ENCODE measurements at places on chromosomes 1 and 21. TPM values are rescaled to one million over a fixed set of nuclear protein-coding genes. Genes with fewer than 3 reads are reported as not detected.

- H3K27ac ChIP-seq, result no peak overlapping the region
- H3K4me3 ChIP-seq, result no peak overlapping the region
- H3K36me3 ChIP-seq, result no peaks in the 10 kb centered on the region
- H3K27me3 ChIP-seq, result no peaks in the 10 kb centered on the region
- DNase-seq, result no peak
- no peaks in the 10 kb centered on the region for H3K4me1 ChIP-seq
Observed at GRCh38 chr21:45069085-45069484, 5.3 kb upstream of the ADARB1 start.

DNA sequence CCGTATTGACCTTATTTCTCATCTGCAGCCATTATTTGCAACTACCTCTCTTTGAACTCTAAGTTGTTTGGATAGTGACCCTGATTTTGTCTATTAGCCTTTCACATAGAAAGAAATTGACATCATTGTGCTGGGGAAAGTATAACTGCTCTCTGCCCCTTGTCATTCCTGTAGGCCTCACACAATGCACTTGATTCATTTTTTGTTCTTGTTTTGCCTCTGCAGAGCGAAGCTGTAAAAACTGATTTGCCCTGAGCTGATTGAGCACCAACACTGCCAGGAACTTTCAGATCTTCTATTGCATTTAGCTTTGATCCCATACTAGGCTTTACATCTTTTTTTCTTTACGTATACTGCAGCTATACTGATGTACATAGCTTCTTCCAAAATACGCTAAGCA, 167.2 kb upstream of the PTBP2 start:
- no peak for DNase-seq
- H3K36me3 ChIP-seq, result no peaks in the 10 kb centered on the region
- H3K4me3 ChIP-seq, result no peak overlapping the region
- H3K27ac ChIP-seq, result no peak overlapping the region
- H3K4me1 ChIP-seq, result no peaks in the 10 kb centered on the region

Gene PRDM16
- polyA plus RNA-seq, result not detected

GRCh38 chr1:36693161-36693525, 210.4 kb upstream of the CSF3R start:
- H3K27me3 ChIP-seq, result no peaks in the 10 kb centered on the region
- H3K4me3 ChIP-seq, result no peak overlapping the region
- no peaks in the 10 kb centered on the region for H3K4me1 ChIP-seq
- no peak for DNase-seq

Gene C1orf141
- not detected for polyA plus RNA-seq

DNA sequence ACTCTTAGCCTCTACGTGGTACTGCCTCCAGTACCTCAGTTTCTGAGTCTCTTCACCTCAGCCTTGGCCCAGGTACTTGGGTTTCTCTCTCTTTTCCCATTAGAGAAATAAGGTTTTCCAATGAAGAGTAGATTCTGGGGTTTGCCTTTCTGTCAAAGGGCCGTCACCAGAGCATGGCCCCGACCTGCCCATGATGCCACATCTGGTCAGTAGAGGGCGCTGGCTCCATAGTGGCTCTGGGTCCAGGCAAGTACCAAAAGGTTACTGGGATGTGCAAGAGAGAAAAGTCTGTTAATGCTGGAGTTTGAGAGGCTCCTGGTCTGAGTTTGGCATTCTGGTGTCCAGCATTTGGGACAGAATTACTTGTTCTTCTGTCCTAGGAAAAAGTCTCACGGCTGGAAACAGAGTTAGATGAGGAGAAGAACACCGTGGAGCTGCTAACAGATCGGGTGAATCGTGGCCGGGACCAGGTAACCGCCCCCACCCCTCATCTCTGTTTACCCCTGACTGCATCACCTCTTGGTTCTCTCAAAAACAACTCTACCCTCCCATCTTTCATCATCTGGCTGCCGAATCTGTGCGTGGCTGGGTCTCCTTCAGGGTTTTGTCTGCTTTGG, 5.3 kb upstream of the TUFT1 start:
- H3K27me3 ChIP-seq, result no peaks in the 10 kb centered on the region
- no peak overlapping the region for H3K27ac ChIP-seq
- H3K4me3 ChIP-seq, result no peak overlapping the region
- no peaks in the 10 kb centered on the region for H3K36me3 ChIP-seq
- peak; percentile 62 for DNase-seq

Gene NGF
- not detected for polyA plus RNA-seq

DNA sequence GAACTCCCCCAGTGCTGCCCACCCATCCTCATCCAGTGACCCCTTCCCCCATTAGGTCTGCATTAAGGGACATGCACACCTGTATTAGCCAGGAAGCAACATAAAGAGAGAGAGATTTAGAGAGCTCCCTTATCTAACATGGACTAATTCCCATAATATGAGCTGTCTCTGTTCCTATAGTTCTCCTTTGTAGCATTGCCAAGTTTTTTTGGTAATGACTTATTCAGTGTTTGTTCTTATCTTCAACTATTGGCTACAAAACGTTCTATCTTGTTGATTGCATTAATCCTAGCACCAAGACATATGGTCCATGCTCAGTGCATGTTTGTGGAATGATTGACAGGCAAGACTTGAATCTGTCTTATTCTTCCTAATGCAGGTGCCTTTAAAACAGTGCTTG, 264.0 kb downstream of the ADGRL2 start:
- no peaks in the 10 kb centered on the region for H3K4me1 ChIP-seq
- DNase-seq, result no peak
- no peaks in the 10 kb centered on the region for H3K36me3 ChIP-seq

Gene OVAAL
- polyA plus RNA-seq, result not detected

DNA sequence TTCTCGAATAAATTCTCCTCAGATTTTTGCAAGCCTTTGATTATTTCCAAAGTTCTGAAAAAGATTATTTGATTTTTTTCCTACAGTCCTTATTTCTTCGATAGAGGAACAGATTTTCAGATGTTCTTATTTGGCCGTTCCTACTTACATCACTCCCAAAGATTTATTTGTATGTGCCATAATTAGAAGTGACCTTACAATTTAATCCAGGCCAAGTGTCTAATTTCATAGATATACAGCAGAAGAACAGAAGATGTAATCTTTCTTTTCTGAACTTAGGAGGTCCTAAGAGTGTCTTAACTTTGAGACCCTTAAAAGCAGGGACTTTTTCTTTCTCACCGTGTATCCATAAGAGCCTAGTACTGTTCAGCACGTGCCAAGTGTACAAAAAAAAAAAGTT, 46.3 kb downstream of the MAP10 start:
- no peak overlapping the region for H3K4me3 ChIP-seq
- no peaks in the 10 kb centered on the region for H3K27me3 ChIP-seq
- DNase-seq, result no peak
- no peaks in the 10 kb centered on the region for H3K4me1 ChIP-seq
- no peak overlapping the region for H3K27ac ChIP-seq

DNA sequence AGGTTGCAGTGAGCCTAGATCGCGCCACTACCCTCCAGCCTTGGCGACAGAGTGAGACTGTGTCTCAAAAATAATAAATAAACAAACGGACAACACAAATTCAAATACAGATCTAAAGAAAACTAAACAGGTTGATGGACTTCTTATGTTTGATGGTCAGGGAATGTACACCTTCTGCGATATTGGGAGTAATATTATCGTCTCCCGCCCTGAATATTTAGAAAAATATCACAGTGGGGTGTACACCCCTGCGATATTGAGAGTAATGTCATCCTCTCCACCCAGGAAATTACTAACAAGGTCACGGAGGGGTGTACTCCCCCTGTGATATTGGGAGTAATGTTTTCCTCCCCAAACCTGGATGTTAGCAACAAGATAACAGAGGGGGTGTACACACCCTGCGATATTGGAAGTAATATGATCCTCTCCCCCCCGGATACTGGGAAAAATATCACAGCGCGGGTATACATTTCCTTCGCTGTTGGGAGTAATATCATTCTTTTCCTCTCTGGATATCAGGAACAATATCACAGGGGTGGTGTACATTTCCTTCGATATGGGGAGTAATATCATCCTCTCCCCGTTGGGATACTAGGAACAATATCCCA, 1.4 kb upstream of the CFAP298 start:
- H3K27ac ChIP-seq, result no peak overlapping the region
- H3K4me3 ChIP-seq, result no peak overlapping the region
- H3K4me1 ChIP-seq, result peaks cover 10% of the 10 kb centered on the region
- peaks cover 4% of the 10 kb centered on the region for H3K36me3 ChIP-seq

GRCh38 chr1:42960122-42960390, 1.4 kb upstream of the SLC2A1 start:
- no peaks in the 10 kb centered on the region for H3K27me3 ChIP-seq
- no peak overlapping the region for H3K4me3 ChIP-seq
- no peak overlapping the region for H3K27ac ChIP-seq
- no peak for DNase-seq
- H3K4me1 ChIP-seq, result peaks cover 16% of the 10 kb centered on the region

GRCh38 chr1:205012391-205013140, 30.4 kb upstream of the CNTN2 start:
- no peak overlapping the region for H3K27ac ChIP-seq
- no peaks in the 10 kb centered on the region for H3K36me3 ChIP-seq
- H3K27me3 ChIP-seq, result peaks cover 3% of the 10 kb centered on the region

DNA sequence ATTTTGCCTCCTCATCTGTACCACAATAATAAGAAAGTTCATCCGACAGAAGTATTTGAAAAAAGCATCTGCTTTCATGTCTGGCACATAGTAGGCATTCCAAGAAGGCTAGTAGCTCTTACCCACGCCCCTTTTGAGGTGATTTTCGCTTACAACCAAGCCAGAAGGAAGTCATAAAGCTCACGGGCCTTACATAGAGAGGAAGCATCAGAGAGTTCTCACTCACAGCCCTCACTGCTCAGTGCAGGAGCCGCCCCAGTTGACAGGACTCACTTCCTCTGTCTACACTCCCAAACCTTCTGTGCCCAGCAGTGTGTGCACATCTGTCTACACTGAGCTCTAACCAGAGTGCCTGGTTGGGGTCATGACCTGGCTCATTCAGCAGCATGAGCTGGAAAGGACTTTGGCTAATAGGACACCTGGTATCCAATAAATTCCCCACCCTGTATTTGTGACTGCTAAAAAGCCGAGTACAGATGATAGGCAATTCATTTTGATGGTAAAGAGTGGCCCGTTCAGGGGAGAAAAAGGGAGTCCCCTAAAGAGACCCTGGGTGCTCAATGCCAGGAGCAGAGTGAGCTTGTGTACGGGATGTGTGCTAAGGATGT, 36.8 kb upstream of the DUSP10 start:
- no peak overlapping the region for H3K27ac ChIP-seq
- DNase-seq, result no peak
- no peak overlapping the region for H3K4me3 ChIP-seq

DNA sequence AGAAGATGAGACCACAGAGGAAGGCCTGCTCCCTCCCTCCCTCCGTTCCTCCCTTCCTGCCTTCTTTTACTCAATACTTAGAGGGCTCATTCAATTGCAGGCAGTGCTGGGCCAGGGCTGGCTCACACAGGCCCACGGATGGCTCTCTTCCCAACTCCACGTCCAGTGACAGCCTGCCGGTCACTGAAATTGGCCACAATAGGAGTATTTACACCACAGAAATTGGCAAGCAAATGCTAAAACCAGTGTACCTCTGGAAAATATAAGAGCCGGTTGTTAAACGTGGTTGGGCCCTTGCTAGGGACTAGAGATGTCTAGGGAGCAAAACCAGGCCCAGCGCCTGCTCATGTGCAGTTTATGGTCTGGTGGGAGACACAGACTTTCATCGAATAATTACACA, 72.4 kb upstream of the TMEM51 start:
- no peaks in the 10 kb centered on the region for H3K36me3 ChIP-seq
- no peak overlapping the region for H3K4me3 ChIP-seq
- H3K4me1 ChIP-seq, result no peaks in the 10 kb centered on the region
- no peak overlapping the region for H3K27ac ChIP-seq

DNA sequence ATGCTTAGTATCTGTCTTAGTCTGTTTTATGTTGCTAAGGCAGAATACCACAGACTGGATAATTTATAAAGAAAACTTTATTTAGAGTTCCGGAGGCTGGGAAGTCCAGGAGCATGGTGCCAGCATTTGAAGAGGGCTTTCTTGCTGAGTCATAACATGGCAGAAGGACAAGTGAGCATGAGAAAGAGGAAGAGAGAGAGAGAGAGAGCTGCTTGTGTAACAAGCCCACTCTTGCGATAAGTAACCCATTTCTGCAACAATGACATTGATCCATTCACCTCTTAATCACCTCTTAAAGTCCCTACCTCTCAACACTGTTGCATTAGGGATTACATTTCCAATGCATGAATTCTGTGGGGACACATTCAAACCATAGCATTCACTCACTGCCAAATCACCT, 11.7 kb upstream of the MYOCOS start:
- no peaks in the 10 kb centered on the region for H3K36me3 ChIP-seq
- H3K27ac ChIP-seq, result no peak overlapping the region
- H3K4me3 ChIP-seq, result no peak overlapping the region
- no peaks in the 10 kb centered on the region for H3K4me1 ChIP-seq

Gene DEPDC1
- 3.9 TPM for polyA plus RNA-seq

DNA sequence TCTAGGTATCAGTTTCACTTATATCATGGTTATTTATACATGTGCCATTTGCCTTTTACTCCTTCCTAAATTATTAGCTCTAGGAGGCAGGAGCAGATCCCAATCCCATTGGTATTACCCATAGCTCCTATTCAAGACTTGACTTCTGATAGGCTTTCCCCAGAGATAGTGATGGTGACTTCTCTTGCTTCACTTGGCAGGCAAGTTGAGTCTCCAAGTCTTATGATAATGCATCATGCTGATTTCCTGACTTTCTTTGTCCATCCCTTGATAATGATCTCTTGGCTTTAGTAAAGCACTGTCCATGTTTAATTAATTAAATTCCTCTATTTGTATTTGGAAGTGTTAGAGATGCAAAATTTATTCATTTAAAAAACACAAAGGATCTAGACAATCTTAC, 253.5 kb upstream of the ADAMTS5 start:
- no peaks in the 10 kb centered on the region for H3K27me3 ChIP-seq
- no peak overlapping the region for H3K4me3 ChIP-seq
- no peaks in the 10 kb centered on the region for H3K4me1 ChIP-seq
- H3K27ac ChIP-seq, result no peak overlapping the region
- H3K36me3 ChIP-seq, result no peaks in the 10 kb centered on the region

GRCh38 chr1:111512132-111512889, 8.9 kb upstream of the ADORA3 start:
- no peak for DNase-seq
- H3K27me3 ChIP-seq, result no peaks in the 10 kb centered on the region
- H3K4me3 ChIP-seq, result no peak overlapping the region
- H3K27ac ChIP-seq, result no peak overlapping the region

DNA sequence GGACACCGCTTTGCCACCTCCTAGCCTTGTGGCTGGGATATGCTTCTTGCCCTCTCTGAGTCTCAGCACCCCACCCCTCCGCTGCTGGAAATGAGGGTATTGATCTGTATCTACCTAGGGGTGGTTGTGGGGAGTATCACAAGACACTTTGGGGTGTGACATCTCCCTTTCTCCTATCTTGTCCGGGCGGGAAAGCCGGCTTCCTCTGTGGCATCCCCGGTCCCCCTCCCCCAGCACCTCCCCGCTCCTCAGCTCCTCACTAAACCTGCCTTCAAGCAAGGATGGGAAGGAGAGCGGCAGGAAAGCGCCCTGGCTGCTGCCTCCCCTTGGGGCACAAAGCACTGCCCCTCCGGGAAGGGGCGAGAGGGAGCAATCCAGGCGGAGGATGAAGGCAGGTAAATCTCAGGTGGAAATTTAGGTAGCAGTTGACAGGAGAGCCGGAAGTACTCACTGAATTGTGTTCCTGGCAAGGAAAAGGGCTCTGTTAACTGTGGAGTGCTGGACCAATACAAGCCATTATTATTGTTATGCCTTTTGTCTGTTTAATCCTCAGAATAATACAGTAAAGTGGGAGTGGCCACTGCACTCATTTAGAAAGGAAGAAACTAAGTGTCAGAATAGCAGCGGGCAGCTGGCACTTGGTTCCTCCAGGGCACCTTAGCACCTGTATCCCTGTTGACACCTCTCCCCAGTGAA, 49.0 kb upstream of the LRP8 start:
- no peak overlapping the region for H3K4me3 ChIP-seq
- DNase-seq, result no peak
- H3K27ac ChIP-seq, result no peak overlapping the region
- peaks cover 3% of the 10 kb centered on the region for H3K27me3 ChIP-seq
- H3K36me3 ChIP-seq, result no peaks in the 10 kb centered on the region

Gene GREM2
- polyA plus RNA-seq, result not detected

All from endothelial cell of umbilical vein (primary cell).